Esophagus (tissue), 2 donors: ENCODE measurements at places on chromosomes 2 and 18. TPM values are rescaled to one million over a fixed set of nuclear protein-coding genes. Genes with fewer than 3 reads are reported as not detected.

Gene MEP1B
- polyA plus RNA-seq = not detected

Gene SNTG2
- polyA plus RNA-seq = 0.33 TPM

Gene LAMA3
- 11.5 TPM for polyA plus RNA-seq

Gene CPLX4
- not detected for polyA plus RNA-seq

Gene CDCA7
- 20.0 TPM for polyA plus RNA-seq
